ENCODE measurements at places on chromosomes 11 and 22.

DNA sequence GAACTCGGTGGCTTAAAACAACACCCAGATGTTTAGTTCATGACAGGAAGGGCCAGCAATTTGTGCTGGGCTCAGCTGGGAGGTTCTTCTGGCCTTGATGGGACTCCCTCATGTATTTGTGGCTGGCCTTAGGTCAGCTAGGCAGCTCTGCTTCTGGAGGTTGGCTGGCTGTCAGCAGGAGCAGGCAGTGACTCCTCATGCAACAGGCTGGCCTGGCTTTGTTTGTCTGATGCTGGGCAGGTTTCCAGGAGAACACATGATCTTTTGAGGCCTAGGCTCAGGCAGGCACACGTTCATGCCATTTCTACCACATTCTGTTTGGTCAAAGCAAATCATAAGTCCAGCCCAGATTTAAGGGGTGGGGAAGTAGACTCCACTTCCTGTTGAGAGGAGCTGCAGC is 571.2 kb downstream of the TBC1D22A start:
- H3K27ac ChIP-seq, result no peak overlapping the region
- H3K36me3 ChIP-seq, result no peaks in the 10 kb centered on the region
- H3K4me1 ChIP-seq, result no peaks in the 10 kb centered on the region

DNA sequence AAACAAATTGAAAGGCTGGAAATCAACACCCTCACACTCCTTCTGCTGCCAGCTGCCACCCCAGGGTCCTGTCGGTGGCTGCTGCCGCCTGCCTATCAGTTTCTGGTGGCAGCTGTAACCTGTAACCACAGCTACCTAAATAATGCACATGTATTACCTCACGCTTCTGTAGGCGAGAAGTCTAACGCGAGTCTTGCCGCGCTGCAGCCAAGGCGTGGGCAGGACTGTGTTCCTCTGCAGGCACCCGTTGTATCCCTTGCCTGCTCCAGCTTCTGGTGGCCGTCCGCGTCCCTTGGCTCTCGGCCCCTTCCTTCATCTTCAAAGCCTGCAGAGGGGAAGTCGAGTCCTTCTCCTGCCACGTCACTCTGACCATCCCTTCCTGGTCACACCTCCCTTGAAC is 44.1 kb upstream of the GCAT start:
- H3K27ac ChIP-seq, result no peak overlapping the region
- DNase-seq, result no peak
- H3K4me3 ChIP-seq, result no peak overlapping the region
- no peaks in the 10 kb centered on the region for H3K4me1 ChIP-seq

DNA sequence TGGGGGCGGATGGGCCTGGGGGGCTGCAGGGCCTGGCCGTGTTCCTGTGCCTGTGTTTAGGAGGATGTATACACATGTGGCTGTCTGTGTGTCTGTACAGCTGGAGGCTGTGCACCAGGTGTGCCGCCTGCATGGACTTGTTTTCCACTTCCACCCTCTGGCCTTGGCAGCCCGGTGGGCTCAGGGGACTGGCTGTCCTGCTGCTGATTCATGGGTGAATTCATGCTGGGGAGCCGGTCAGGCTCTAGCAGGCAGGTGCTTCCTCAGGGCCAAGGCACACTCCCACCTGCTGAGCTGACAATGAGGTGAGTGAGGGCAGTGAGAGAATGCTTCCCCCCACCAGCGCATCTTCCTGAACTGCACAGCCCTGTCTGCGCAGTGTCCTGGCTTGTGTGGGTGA is 88.4 kb downstream of the CCDC81 start:
- H3K36me3 ChIP-seq, result no peaks in the 10 kb centered on the region
- no peak overlapping the region for H3K4me3 ChIP-seq
- H3K4me1 ChIP-seq, result no peaks in the 10 kb centered on the region
- H3K27me3 ChIP-seq, result no peaks in the 10 kb centered on the region
- no peak for DNase-seq

GRCh38 chr11:69958308-69958707 is 119.8 kb upstream of the ANO1 start:
- H3K36me3 ChIP-seq, result no peaks in the 10 kb centered on the region
- no peak overlapping the region for H3K4me3 ChIP-seq
- H3K4me1 ChIP-seq, result no peaks in the 10 kb centered on the region
- DNase-seq, result no peak
- no peaks in the 10 kb centered on the region for H3K27me3 ChIP-seq

GRCh38 chr11:14364322-14364721 is 5.3 kb upstream of the RRAS2 start:
- DNase-seq, result no peak
- H3K27ac ChIP-seq, result no peak overlapping the region
- peaks cover 62% of the 10 kb centered on the region for H3K4me1 ChIP-seq
- no peaks in the 10 kb centered on the region for H3K36me3 ChIP-seq
- no peaks in the 10 kb centered on the region for H3K27me3 ChIP-seq
